ENCODE measurements at places on chromosomes 2 and 18.

GRCh38 chr18:74582642-74583041 lies 15.0 kb upstream of the ZNF407 start:
- no peak for DNase-seq

DNA sequence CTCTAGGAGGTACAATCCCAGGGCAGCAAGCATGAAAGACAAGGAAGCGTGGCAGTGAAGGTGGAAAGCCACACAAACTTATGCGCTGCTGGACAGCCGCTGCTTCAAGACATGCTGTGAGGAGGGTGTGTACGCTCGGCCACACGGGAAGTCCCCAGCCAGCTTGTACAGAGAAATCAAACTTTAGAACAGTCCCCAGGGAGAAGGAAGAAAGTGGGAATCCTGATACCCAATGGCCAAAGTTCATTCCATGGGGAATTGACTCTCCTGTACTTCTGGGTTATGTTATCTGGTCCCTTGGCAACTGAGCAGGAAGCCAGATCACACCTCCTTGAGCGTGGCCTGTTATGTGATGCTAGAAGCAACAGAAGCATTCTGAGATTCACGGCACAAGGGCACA lies 86.1 kb upstream of the BOD1L2 start:
- no peak for DNase-seq

DNA sequence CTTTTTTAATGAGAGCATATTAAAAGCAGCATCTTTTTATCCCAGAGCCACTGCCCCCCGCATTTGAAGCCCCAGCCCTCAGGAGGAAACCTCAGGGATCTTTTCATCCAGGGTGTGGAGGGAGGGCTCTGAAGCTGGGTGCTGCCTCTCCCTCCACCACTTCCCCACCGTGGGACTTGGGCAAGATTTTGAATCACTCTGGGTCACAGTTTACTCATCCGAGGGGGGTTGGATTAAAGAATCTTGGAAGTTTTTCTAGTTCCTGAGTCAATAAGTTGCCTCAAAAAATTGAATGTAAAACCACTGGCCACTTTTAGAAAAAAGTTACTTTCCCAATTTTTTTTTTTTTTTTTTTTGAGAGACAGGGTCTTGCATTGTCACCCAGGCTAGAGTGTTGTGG lies 62.0 kb upstream of the ANKRD44 start:
- DNase-seq, result no peak

GRCh38 chr18:36650906-36651305 lies 177.9 kb downstream of the TPGS2 start:
- no peak for DNase-seq

- no peak for DNase-seq
Measured at GRCh38 chr2:43348908-43349661, 122.7 kb upstream of the ZFP36L2 start.

- no peak for DNase-seq
Measured at GRCh38 chr2:10584843-10585475, 104.8 kb downstream of the NOL10 start.

DNA sequence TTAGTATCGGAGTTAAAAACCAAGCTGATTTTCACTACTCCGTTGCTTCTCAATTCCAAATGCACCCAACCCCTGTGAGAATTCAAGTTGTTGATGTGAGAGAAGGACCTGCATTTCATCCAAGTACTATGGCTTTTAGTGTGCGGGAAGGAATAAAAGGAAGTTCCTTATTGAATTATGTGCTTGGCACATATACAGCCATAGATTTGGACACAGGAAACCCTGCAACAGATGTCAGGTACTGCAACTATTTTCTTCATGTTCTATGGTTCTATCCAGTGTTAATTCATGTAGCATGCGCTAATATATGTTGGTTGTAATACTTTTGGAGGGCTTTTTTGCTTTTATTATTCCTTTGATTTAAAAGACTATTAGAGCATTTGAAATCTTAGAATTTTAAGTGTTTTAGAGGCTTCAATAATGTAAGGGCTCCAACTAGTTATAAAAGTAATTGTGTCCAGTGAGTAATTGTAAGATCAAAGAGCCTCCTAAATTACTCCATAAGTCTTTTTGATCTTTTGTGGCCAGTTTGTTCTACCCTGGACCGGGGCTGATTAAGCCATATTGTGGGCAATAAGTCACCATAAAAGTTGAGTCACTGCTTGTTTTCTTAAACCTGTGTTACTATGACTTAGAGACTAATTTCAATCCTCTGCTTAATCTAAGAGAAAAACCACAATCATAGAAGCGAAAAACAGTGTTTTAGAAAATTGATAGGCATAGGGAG lies 22.9 kb downstream of the DSG4 start:
- no peak for DNase-seq

- no peak for DNase-seq
Measured at GRCh38 chr2:37688771-37689468, 17.5 kb upstream of the CDC42EP3 start.

DNA sequence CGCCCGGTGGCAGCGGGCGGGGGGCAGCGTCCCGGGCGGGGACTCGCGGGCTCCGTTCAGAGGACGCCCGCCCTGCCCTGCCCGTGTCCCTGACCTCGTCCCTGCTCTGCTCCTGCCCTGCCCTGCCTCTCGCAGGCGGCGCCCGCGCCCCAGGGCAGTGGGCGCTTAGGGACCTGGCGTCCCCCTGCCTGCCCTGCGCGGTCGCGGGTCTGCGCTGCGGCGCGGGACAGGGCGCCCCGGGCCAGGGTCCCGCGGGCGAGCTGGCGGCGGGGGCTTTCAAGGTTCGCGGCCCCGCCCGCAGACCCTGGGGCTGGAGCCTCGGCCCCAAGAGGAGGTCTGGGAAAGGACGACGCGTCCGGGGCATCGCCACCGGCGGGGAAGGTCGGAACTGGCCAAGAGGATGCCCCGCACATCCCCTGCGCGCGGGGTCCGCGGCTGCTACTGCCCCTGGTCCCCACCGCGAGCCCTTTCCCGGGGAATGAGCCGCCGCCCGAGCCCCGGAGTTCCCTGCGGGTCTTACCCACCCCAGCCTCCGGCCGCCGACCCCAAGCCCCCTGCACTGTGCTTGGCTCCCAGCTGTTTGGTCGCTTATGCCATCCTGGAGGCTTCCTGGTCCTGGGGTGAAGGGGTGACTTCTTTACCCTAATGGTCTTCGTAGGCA lies 679 bp downstream of the RNF144A start:
- DNase-seq, result no peak

- DNase-seq, result no peak
Measured at GRCh38 chr2:150449856-150450255, 37.6 kb downstream of the RND3 start.

GRCh38 chr2:108969856-108970255 lies 19.2 kb downstream of the EDAR start:
- no peak for DNase-seq

- DNase-seq, result no peak
Measured at GRCh38 chr2:111705711-111706336, 178.2 kb downstream of the ANAPC1 start.

GRCh38 chr2:109195193-109196045 lies 66.4 kb downstream of the SH3RF3 start:
- no peak for DNase-seq

DNA sequence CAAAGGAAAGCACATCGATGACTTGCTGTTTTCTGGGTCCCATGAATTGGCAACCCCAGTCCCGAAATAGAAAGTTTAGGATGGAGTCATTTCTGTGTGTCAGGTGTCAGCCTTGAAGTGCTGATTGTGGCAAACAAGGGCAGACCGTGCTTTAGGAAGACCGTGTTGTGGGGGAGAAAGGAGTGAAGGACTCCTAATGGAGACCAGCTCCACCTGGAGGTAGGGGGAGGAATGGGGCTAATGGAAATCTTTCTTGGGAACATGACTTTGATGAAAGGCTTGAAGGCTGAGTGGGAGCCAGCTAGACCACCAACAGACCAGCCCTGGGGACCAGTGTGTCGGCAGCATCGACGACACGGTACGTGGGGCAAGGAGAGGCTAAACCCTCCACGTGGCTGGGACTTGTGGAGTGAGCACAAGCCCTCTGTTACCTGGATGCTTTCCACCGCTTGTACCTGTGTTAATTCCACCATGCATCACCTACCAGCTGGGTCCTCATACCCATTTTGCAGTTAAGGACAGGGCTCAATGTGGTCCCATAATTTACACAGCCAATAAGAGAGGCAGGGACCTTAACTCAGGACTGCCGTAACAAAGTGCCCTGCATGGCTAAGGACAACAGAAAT lies 104.2 kb downstream of the SH3BP4 start:
- DNase-seq, result no peak

- DNase-seq, result no peak
Measured at GRCh38 chr2:161124201-161124600, 36.0 kb upstream of the TANK start.

DNA sequence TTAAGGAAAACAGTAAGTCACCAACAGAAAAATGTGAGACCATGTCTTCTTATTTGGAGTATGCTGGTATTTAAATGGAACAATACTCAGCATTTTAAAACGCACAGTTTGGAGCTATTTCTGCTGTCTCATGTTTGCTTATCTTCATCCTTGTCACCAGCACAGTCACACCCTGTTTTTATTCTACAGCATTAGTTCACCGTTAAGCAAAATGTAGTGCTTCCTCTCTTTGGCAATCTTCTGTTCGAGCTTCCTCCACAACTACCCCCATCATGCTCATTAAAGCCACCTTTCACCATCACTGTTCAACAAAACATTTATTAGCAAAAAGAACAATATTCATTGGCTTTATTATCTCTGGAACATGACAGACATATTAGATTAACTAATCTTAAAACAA lies 64.0 kb downstream of the SLC40A1 start:
- DNase-seq, result no peak

DNA sequence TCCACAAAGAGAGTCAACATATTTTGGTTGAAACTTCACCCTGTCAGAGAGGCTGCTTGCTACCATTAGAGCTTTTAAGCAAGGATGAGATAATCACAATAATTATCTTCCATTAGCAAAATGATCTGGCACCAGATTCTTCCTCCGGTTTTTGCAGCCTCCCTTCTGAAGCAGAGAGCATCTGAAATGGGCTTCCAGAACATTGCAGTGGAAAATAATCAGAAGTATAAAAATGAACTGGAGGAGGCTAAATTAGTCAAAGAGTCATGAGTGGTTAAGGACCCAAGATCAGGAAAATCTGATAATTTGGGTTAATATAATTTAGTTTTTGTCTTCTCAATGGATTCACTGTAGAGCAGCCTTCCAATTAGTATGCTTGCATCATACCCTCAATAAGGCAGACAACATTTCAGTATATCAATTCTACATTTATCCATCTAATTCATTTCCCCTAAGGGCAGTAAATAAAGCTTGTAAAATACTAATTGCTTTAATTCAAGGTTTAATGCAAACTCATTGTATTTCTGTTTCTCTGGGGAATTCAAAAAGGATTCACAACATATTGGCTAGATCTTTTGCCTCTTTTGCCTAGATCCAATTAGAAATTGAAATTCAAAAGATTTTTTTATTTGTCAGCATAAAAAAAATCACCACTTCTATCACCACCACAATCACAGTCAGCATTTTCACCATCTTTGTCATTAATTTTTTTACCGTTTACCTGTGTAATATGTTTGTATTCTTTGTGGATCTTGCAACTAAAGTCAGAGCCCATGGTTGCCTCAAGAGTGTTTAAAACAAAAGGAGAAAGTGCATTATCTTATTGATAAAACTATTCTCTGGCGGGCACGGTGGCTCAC lies 537.2 kb upstream of the DCC start:
- DNase-seq, result no peak

- DNase-seq, result no peak
Measured at GRCh38 chr2:42317945-42318344, 43.1 kb downstream of the COX7A2L start.

- no peak for DNase-seq
Measured at GRCh38 chr2:46448641-46449040, 30.7 kb upstream of the TMEM247 start.

- DNase-seq, result no peak
Measured at GRCh38 chr18:58892488-58892887, 27.8 kb downstream of the ZNF532 start.

DNA sequence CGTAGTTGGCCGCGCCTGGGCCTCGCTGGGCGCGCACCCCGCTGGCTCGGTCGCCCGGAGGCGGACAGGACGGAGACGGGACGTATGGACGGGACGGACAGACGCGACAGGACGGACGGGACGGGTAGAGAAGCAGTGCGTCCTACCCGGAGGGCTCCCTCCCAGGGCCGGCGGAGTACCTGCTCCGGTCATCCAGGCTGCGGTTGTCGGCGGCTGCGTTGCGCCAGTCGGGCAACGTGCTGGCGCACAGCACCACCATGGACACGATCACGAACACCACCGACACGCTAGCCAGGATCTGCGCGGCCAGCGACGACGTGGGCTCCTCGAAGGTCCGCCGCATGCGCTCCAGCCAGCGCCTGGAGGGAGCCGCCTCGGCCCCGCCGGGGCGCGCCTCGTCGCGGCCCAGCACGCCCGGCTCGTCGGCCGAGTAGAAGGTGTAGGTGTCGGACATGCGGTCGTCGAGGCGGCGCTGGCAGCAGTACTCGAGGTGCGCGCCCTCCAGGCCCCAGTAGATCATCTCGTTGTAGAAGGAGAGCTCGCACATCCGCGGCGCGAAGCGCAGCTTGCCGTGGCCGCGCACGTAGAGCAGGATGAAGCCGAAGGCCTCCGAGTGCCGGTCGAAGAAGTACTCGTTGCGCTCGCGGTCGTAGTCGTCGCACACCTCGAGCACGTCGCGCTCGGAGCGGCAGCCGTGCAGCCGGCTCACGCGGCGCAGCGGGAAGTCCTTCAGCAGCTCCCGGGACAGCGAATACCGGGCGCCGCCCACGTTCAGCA lies 903 bp downstream of the KCNG3 start:
- DNase-seq, result no peak

DNA sequence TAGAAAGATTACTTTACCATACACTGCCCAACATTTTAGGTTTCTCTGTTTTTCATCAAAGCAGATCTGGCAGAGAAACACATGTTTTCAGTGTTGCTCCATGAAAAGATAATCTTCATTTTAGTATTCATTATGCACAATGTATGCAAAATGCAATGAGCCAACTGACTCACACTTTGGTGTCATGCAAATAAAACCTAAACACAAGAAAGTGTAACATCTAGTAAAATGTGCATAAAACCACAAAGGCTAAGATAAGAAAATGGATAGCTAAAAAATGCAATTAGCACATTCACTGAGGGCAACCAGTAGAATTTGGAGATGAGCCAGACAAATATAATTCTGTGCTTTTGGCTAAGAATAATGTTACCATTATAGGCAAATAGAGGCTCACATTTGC lies 203.5 kb upstream of the UBE2E3 start:
- no peak for DNase-seq

GRCh38 chr2:215396595-215397313 lies 39.1 kb downstream of the FN1 start:
- no peak for DNase-seq

DNA sequence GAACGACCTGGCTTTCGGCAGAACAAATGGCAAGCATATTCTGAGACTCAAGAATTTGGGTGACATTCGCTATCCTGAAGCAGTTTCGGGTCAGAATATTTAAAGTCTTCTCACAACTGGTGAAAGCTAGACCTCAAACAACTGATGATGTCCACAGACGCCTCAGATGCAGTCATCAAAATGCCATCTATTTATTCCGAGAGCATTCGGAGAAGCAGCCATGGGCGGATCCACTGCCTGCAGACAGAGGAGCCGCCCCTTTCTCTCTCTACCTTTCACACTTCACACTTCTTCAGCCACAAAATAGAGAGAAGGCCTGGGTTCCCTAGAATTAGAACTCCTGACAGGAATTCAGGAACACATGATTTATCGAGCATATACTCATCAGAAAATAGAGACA lies 65.8 kb upstream of the CREB1 start:
- DNase-seq, result no peak

GRCh38 chr2:239918749-239919148 lies 106.4 kb downstream of the NDUFA10 start:
- no peak for DNase-seq

GRCh38 chr2:98607104-98607503 lies 1.2 kb downstream of the COA5 start:
- no peak for DNase-seq
